ENCODE measurements at places on chromosomes 3 and 15.
A peak's percentile ranks its signal among the peaks of the same experiment; 100 is the strongest.

GRCh38 chr15:51450001-51450400, 108.5 kb downstream of the GLDN start:
- peak; percentile 82 for DNase-seq

- no peak for DNase-seq
Measured at GRCh38 chr15:74506515-74506840, 34.5 kb upstream of the ARID3B start.

GRCh38 chr15:36050899-36051298, 504.9 kb upstream of the DPH6 start:
- DNase-seq: no peak

- peak; percentile 23 for DNase-seq
Measured at GRCh38 chr3:125375950-125376679, 990 bp upstream of the ZNF148 start.

GRCh38 chr3:152398495-152398894, 129.8 kb downstream of the MBNL1 start:
- peak; percentile 45 for DNase-seq

DNA sequence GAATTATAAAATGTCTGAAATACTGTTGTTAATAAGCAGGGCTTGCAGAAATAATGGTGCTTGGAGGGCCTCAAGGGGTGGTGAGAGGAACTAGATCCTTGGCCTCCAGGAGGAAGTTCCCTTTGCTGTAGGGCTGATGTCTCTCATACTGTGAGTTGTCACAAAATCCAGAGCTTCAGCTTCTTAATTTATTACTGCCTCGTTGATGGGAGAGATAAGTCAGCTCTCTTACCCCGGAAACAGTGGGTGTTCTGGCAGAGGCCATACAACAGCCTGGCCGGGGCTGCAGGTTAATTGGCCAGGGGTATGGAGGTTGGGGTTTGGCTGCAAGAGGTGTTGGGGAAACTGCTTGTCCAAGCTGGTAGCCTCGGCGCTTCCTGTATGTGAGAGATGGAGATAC, 15.5 kb downstream of the MAPKAPK3 start:
- DNase-seq: peak; percentile 88

DNA sequence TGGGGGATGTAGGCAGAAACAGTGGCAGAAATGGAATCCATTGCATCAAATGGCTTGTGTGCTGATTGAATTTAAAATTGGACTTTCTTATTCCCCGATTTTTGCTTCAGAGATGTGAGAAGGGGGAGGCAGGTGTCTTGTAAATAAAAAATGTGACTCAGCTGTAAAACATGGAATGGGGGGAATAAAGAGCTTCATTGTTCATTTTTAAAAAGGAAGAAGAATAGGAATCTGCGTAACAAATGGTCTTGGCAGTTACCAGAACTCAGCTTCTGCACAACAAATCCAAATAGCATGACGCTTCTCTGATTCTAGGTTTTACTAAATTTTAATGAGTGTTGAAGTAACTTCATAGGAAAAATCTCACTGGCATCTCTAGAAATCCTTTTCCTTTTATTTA, 323.9 kb upstream of the GBE1 start:
- DNase-seq: peak; percentile 31

DNA sequence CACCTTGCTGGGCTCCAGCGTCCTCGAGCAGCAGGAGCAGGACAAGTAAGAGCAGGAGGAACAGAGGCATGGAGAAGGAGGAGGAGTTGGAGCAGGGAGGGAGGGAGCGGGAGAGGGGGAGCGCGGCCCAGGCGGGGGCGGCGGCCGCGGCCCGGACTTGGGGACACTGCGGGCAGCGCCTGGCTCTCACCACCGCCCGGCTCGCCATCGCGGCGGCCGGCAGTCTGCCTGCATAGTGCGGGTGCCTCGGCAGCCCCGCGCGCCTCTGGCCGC, 440 bp downstream of the DCBLD2 start:
- DNase-seq: peak; percentile 70

DNA sequence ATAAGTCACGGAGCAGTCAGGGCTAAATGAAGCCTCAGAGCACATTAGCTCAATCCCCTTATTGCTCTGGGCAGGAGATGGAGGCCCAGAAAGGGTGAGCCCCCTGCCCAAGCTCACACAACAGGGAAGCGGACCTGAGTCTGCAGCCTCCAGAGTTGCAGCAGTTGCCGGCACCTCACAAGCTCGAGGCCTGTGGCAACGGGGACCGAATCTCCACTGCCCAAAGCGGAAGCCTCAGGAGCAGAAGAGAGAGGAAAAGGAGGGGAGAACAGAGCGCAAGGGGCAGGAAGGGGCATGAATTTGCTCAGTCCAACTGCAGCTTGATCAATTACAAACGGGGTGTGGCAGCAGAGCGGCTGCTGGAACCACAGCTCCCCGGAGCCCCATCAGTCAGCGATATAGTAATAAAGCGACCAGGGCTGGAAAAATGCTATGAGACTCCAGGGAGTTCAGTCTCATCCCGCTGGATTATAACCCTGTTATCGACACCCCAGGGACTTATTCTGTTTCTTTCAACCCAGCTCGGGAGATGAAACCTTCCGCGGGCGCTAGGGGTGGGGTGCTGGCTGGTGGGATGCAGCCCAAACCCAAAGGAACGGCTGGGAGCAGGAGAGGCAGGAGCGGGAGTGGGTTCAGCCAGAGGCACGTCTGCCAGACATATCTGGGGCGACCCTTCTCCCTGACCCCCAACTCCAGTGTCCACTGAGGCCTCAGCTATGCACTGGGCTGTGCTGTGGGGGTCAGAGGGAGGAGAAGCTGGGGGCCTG, 219.7 kb upstream of the LINGO1 start:
- no peak for DNase-seq

DNA sequence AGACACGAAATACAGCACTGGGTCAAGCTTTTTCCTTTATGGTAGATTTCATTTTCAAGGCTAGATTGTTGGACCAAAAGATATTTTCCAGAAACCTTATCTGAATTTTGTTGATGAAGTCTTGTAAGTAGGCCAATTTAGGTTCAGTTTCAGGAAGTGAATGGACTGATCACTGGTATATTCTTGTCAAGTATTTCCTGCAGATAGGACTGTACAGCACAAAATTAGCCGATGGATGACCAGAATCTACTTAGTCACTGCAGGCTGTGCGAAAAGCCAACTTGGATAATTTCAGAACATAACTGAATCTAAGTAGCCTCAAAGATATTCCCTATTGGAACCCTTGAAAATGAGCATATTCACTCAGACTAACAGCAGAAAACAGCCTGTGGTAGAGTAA, 206.5 kb downstream of the NR1D2 start:
- no peak for DNase-seq

GRCh38 chr3:128572013-128572412, 78.6 kb downstream of the RPN1 start:
- DNase-seq: no peak

GRCh38 chr3:143478115-143478693, 358.6 kb downstream of the CHST2 start:
- DNase-seq: no peak

DNA sequence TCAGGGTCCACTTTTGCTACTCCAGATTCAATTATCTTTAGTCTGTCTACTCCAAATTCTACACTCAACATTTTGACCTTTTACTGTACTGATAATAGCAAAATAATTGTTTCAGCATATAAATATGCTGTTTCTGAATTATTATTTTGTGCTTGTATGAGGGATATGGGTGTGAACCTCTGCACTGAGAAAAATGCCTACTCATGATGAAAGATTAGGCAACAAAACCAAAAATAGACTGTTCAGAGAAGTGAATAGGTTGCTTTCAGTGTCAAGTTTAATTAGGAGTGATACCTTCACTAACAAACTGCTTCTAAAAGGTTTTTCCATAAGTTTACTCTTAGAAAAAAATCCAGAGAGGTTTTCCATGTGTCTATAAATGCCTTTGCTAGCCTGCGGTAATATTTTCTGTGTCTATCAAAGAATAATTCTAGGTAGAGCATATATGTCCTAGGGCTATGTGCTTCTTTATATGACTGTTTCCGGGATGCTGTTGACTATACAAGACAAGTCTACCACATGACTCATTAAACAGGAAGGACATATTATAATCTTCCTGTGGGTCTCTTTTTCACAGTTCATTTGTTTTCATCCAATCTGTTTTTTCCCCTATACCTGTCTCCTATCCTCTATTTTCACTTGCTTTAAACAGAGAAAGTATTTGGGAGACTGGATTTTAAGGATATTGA, 218.5 kb upstream of the TTC14 start:
- peak; percentile 31 for DNase-seq

- no peak for DNase-seq
Measured at GRCh38 chr3:65144791-65145351, 457.1 kb upstream of the ADAMTS9 start.

GRCh38 chr15:77107531-77108355, 36.8 kb upstream of the TSPAN3 start:
- peak; percentile 44 for DNase-seq

DNA sequence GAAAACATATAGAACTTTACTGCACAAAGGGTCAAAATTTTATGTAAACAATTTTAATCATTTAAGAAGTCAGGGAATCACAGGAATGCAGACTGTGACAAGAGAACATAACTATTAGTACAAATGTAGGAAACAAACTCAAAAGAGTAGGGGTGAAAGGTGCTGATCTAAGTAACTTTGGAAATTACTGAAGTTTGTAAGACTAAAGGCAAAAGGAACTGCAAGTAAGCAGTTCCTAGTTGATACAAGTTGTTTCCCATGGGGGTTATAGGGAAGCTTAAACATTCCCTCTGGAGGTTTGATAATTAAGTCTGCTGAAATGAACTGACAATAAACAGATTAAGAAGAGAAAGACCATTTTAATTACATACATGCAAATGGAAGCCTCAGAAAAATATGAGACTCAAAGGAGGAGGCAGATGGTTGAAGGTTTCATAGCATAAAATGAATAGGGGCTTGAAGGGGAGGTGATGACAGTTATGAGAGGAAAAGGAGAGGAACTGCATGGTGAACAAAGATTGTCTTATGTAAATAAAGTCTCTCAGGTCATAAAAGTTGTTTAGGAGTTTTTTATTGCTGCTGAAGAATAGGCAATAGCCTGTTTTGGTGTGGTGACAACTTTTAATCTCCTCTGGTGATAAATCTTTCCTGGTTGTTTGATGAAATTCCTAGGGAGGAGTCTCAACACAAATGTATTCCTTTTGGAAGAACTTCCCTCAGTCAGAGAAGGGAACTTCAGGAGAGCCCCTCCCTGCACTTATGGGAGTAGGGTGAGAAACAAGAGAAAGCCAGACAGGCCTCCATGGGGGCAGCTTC, 17.1 kb downstream of the SETMAR start:
- DNase-seq: no peak

DNA sequence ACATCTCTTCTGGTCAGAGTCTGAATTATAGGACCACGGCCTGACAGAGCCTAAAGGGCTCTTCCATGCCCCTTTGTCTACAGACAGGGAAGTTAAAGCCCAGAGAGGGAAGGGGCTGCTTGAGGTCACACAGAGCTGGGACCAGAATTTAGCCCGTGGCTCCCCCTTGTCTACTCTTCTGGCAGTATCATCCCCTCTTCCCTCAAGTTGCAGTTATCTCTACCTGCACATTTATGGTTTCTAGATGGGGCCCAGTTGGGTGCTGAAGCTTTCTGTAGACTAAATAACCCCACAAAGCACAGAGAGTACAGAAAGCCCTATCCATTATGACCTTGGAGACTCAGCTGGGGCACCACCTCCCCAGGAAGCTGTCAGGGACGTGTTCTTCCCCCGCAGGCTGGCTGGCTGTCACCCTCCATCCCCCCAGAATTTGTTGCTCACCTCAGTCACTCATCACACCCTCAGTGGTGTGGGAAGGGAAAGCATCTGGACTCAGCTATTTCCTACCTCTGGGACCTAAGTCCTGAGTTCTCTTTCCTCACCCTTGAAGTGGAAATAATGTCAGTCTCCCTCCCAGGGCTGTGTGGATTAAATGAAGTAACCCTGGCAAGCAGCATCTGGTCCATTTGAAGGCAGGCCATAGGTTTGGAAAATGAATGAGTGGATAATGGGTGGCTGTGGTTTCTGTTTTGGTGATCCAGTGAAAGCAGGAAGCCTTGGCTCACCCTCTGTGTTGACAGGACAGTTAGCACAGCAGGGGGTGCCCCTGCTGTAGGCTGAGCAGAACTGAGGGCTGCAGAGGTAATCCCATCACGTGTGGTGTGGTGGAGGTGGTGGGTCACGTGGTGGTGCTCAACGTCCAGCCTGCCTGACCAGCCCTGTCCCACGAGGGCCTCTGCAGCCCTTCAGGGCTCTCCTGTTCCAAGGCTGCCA, 16.3 kb downstream of the ACOX2 start:
- DNase-seq: peak; percentile 55

- DNase-seq: no peak
Measured at GRCh38 chr15:87757084-87757483, 499.5 kb downstream of the NTRK3 start.

DNA sequence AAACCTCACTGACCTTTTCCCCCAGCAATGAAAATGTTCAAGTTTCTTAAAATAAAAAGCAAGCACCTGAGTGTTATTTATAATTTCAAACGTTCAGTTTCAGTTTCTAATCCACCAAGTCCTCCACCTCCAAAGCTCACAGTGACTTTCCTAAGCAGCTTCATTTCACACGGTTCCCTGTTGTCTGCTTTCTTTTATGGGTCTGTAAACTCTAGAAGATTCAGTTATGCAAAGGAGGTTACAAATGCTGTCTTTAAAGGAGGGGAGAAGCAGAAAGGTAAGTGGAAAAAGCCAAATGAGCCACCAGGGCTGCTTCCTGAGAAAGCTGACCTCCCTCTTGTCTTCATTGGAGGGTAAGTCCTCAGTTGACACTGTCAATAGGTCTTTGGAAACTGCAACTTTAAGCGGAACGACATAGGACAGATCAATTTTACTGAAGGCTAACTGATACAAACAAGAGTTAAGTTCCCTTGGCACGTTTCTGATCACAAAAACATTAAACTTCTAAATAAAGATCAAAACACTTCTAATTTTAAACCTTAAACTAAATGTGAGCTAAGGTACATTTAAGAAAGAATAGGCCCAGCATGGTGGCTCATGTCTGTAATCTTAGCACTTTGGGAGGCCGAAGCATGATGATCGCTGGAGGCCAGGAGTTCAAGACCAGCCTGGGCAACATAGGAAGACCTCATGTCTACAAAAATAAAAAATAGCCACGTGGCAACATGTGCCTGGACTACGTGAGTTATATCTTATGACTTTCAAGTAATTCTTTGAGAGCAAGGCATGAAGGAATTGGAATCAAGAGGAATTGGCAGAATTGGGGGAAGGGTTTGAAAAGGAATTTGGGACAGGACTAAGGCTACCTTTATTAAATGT, 151.9 kb upstream of the UBE2E1 start:
- DNase-seq: no peak

- DNase-seq: no peak
Measured at GRCh38 chr3:142251951-142252350, 26.6 kb upstream of the GK5 start.

DNA sequence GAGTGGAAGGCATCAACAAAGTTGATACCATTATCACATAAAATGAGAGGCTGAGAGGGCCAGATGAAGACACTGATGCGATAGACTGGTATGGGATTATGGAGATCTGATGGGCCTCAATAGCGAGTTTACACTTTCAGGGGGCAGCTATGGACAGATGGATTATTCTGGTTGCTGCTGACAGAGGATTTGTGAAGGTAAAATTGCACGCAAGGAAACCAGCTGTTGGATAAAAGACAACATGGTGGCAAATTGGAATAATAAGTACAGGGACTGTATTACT, 203.9 kb downstream of the MBNL1 start:
- no peak for DNase-seq

- peak; percentile 84 for DNase-seq
Measured at GRCh38 chr3:149393345-149394160, 16.1 kb upstream of the TM4SF1 start.

GRCh38 chr15:63892794-63893441, 59.2 kb upstream of the HERC1 start:
- DNase-seq: no peak

- DNase-seq: peak; percentile 47
Measured at GRCh38 chr15:84982301-84982920, 755 bp downstream of the PDE8A start.
